M059J (cell line): ENCODE measurements at places on chromosomes 2 and 18. TPM values are rescaled to one million over a fixed set of nuclear protein-coding genes. Genes with fewer than 3 reads are reported as not detected.

DNA sequence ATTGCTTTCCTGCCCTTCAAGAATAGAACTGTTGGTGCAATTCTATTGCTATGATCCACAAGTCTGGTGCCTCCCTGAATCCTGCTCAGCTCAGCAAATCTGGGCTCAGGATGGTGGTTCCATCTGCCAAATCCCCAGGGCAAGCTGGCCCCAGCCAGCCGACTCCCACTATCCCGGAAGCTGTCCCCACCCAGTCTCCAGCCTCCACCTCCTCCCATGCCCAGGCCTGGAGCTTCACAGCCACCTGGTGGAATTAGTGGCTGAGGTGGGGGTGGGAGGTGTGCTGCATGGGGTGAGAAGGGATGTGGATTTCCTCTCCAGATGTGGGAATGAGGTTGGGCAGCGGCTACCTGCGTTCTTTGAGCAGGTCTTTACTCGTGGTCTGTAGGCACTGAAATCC, 119.3 kb upstream of the SMAD2 start:
- no peak for DNase-seq

DNA sequence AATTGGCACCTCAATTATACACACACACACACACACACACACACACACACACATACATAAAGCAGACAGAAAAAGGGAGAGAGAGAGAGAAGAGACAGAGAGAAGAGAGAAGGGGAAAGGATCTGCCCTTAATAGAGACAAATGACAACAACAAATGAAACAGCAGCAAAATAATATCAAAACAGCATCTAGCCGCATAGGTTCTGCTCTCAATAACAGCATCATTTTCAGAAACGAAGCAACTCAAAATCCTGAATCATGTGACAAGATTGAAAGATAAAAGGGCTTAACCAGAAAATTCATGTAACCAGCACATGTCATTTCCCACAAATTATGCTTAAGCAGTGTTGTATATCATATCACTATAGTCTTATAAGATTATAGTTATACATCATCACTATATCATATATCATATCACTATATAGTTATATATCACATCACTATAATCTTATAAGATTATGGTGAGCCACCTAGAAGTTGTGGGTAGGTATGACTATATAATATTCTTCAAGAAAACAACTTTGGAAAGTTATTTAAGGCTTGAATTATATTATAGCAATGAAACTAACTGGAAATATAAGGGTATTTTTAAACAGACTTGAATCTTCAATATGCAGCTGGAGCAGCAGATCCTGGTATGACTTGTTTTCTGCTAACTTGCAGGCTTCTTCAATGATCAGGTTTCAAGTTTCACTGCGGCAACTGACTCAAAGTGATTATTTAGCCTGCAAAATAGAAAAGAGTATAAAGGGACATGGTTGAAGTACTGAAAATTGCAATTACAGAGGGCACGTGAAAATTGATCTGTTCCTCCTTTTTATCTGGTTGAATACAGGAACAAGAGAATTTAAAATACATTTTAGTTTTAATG, 16.1 kb upstream of the VPS54 start:
- DNase-seq = no peak

DNA sequence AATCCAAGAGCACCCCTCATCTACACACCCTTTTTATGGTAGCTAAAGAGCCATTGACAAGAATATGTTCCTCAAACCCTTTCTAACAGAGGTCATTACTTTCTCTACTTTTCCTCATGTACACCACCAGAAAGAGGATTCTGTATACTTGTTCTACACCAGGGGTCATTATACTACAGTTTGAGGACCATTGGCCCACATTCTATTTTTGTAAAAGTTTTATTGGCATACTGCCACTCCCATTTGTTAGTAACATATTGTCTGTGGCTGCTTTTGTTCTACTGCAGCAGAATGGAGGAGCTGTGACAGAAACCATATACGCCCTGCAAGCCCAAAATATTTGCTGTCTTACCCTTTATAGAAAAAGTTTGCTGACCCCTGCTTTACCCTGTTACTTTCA, 14.3 kb downstream of the HTR2B start:
- DNase-seq = peak; percentile 55

GRCh38 chr18:26082475-26082874, 7.9 kb downstream of the SS18 start:
- peak; percentile 56 for DNase-seq

- DNase-seq = no peak
Observed at GRCh38 chr2:9222239-9222892, 15.8 kb downstream of the ASAP2 start.

Gene ASPRV1
- 0.15 and 0.49 TPM in 2 replicates for total RNA-seq
